ENCODE measurements at places on chromosomes 3 and 15.

DNA sequence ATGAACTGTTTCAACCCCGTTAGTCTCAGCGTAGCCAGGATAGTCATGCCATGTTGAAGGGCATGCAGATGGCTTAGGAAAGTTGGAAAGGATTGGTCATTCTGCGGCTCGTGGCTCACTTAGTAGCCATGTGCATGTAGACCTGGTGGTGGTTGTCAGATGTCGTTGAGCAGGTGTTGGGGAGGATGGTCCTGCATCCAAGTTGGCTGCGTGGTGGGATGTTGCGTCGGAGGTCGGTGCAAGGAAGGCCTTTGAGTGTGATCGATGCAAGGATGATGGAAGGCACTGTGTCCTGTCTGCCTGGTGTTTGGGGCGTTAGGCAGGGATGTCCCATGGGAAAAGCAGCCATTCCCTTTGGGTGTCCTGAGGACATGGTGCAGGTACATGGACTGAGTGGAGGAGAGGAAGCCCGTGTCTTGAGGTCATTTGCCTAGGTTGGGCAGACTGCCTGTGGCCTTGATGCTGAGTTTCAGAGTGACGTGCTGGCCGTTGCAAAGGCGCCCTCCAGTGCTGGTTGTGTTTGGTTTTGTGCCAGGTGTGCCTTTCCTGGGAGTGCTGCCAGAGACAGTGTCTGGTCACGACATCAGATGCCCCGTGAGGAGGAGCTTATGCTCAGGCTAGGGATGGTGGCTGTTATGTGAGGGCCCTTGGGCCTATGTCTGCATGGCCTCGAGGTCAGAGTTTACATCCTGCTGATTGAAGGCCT, 103.4 kb downstream of the SNRPN start:
- DNase-seq = no peak

- DNase-seq = no peak
Observed at GRCh38 chr3:13379201-13379830, 40.8 kb downstream of the NUP210 start.

DNA sequence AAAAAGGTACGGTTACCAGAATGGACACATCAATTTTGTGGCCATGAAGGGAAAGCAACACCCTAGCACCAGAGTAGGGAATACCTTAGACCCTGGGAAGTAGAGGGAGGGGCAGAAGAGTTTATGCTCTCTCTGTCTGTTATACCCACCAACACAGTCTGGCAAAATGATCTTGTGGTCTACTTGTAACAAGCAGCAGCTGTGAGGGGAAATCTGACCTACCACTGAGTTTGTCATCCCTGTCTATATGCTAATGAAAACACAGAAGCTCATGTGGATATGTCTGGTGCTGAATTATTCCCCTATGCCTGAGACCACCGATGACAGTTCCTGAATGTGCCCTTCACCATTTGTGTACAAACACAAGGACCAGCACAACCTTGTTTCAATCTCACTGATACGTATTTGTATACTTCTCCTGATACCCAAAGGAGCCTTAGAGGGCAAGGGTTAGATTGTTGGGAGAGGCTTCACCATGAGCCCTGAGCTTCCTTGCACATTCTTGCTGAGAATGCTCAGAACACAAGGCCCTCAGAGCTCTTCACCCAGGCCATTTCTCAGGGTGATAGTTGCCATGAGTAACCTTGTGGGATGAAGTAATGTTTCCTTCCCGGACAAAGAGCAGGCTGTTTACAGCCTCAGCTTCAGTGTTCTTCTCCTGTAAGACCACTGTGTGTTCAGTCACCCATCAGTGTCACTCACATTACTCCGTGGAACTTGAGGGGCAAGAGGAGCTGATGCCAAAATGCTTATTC, 24.7 kb upstream of the ZNF639 start:
- no peak for DNase-seq

DNA sequence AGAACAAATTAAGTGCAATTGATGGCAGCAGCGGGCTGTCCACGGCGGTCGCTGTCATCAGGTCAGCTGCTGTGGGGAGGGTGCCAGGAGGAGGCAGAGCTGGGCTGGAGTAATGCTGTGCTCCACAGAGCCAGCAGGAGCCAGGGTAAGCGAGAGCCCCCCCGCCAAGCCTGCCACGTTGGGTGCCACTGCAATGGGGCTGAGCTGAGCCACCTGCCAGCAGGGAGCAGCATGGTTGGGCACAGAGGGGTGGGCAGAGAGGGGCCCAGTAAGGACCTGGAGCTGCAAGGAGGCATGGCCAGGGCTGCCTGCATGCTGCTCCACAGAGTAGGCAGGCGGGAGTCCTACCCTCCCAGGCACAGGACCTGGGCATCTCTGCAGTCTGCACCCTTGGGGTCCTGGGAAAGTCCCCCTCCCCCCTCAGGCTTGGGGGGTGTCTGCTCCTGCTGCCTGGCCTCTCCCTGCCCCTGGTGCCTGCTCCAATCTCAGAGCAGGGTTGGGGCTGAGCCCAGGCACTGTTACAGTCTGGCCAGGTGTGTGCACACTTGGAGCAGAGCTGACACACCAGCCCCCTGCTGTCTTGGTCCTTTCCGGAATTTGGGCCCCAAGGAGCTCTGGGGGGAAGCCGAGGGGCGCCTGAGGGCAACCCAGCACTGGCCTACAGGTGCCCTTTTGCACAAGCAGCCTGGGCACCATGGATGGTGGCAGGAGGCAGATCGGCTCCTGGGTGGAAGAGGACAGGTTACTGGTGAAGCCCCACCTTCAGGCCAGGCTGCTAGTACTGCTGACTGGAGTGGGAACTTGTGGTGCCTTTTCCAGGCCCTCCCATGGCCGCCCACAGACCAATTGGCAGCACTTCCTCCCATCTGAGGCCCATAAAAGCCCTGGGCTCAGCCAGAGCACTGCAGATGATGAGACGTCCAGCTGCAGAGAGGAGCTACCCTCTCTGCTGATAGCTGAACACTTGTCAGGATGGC, 8.5 kb upstream of the PIAS1 start:
- no peak for DNase-seq

GRCh38 chr3:197494366-197495058, 61.3 kb downstream of the BDH1 start:
- no peak for DNase-seq
